ENCODE measurements at places on chromosomes 6 and 20. TPM values are rescaled to one million over a fixed set of nuclear protein-coding genes. Genes with fewer than 3 reads are reported as not detected.

DSP gene
- 179 TPM for total RNA-seq

NPBWR2 gene
- total RNA-seq, result not detected

LPA gene
- not detected for total RNA-seq

ABHD16B gene
- not detected for total RNA-seq

MMP24 gene
- total RNA-seq, result 0.85 TPM

GRCh38 chr6:116405138-116405537 lies 34.4 kb downstream of the DSE start:
- DNase-seq, result no peak

GRCh38 chr20:45189861-45190260 lies 15.2 kb downstream of the PI3 start:
- no peak for DNase-seq

GRCh38 chr6:68654134-68654533 lies 19.1 kb downstream of the ADGRB3 start:
- DNase-seq, result no peak

GRCh38 chr20:61594198-61594597 lies 342.1 kb downstream of the CDH4 start:
- DNase-seq, result no peak

DNA sequence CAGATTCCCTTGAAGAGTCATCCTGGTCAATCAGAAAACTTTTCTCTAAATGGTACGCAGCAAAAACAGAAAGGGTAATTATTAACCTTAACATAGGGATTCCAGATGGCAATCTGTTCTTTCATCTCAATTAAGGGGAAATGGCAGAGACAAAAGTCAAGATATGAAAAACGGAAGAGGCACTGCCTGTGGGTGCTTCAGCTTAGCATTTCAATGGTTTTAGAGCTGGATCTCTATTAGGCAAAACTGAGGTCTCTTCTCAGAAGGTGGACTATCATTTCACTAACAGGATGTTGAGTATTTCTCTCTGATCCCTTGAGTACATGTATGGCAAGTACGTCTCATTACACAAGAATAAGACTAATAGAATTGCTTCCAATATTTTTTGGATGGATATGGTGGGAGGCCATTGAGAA lies 296.9 kb downstream of the HIVEP2 start:
- DNase-seq, result no peak

GRCh38 chr6:44702292-44702691 lies 314.8 kb downstream of the CDC5L start:
- DNase-seq, result no peak

DNA sequence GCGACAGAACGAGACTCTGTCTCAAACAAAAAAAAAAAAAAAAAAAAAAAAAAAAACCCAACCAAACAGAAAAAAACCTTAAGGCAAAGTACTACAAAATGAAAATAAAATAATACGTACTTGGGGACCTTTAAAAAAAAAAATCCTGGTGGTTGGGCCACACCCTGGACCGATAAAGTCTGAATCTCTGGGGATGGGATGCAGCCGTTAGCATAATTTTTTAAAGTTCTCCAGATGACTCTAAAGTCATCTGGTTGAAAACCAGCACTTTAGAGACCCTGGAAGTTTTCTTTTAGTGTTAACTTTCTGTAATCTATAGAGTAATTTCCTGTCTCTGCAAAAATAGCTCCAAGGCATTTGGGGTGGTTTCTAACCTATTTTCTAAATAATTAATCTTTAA lies 142.9 kb upstream of the SALL4 start:
- DNase-seq, result no peak

DNA sequence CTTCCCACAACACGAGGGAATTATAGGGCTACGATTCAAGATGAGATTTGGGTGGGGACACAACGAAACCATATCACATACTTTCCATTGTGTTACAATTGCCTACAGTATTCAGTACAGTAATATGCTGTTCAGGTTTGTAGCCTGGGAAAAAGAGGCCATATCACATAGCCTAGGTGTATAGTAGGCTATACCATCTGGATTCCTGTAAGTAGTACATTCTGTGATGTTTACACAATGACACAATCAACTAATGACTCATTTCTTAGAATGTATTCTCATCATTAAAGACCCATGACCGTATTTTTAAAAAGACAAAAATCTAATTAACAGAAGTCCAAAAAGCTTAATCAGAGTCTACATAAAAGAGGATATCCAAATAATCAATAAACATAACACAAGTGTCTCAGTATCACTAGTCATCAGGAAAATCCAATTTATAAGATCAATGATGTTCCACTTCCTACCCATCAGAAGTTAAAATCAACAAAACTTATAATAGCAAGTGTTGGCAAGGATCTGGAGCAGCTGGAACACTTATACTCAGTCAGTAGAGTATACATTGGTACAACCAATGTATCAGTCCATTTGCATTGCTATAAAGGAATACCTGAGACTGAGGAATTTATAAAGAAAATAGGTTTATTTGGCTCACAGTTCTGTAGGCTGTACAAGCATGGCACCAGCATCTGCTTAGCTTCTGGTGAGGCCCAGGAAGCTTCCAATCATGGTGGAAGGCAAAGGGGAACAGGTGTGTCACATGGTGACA lies 215.9 kb downstream of the CLVS2 start:
- DNase-seq, result no peak

DNA sequence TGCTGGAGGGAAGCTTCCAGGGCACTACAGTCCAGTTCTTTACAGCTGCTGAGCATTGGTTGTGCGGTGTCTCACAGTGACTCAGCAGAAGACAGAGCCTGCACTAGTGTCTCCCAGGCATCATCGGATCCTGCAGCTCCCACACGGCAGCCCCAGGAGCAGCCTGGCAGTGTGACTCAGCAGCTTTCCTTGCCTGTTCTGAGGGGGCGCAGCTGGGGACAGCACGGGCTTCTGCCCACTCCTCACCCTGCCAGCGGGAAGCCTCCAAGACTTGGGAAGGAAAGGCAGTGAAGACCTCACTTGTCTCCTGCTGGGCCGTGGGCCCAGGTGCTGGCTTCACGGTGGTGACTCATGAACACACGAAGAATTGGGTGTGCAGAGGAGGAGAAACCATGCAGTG lies 165.4 kb downstream of the SYNDIG1 start:
- peak; percentile 44 for DNase-seq

- DNase-seq, result no peak
Measured at GRCh38 chr6:1313767-1314503, 2.0 kb downstream of the FOXQ1 start.

DNA sequence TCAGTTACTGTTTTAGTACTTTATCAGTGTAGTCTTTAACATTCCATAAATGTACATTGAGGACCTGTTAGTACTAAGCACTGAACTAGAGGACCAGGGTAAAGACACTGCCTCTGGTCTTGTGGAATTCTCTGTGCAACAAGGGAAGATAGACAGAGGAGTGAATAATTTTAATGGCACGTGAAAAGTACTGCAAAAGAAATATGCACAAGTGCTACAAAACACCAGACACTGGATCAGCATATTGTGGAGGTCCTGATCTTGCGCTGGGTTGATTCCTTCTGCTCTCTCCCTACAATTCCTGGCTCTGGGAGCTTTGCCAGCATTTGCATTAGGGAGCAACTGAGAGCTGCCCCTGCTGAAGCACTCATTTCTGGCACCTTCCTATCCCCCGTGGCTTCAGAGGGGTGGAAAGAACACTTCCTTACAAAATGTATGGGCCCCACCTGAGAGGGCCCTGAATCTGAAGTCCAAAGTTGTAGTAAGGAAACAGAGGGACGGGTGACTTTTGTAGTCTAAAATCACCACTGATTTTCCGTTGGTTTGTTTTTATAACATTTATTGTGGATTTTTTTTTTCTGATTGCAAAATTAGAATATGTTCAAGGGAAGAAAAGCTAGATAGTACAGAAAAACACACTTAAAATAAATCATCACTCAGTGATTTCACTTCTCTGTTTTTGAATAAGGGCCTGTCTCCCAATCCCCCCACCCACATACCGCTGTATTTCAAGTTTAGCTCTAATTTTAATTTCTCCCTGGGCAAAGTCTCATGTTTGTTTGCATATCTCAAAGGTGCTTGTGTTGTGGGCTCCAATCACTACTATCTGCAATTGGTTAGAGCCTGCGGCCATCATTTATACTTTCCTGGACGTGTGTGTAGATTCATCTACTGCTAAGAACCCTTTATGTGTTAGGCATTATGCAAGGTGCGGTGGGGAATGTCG lies 4.9 kb downstream of the PKIG start:
- no peak for DNase-seq

- DNase-seq, result no peak
Measured at GRCh38 chr20:11905460-11906179, 12.1 kb upstream of the BTBD3 start.

DNA sequence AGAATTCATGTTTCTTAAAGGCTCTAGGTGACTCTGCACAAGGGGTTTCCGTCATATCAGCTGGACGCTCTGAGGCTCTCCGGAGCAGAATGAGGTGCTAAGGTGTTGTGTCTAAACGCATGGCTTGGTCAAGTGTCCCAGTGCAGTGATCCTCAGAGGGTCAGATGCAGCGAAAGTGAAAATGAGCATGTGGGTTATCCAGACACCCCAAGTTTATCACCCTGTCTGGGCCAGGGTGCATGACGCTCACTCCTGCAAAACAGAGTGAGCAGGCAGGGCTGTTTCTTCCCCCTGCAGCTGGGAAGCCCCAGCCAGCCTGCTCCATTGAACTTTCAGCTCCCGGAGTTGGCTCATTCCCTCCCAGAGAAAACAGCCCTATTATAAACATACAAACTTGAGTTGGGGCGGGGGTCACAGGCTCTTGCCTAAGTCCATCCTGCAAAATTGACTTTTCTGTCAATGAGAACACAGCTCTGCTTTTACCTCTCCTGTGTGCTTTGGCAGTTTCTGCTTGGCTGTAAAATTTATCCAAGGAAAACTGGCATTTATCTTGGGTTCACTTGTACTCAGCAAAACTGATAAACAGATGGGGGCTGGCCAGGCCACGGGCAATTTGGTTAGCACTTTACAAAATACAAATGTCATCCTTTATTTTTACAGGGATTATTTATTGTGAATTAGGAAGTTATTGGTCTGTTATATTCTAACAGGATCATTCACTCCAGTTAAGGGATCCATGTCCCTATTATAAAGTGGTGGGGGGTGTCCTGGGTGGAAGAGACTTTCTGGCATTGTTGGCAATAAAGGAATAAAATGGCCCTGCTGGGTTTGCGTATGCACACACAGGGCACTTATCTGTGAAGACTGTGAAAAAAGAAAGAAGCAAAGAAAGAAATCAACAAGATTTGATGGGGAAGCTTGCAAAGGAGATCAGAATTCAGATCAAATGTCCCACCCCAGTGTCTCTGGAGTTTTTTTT lies 154.9 kb downstream of the FOXA2 start:
- DNase-seq, result no peak

DNA sequence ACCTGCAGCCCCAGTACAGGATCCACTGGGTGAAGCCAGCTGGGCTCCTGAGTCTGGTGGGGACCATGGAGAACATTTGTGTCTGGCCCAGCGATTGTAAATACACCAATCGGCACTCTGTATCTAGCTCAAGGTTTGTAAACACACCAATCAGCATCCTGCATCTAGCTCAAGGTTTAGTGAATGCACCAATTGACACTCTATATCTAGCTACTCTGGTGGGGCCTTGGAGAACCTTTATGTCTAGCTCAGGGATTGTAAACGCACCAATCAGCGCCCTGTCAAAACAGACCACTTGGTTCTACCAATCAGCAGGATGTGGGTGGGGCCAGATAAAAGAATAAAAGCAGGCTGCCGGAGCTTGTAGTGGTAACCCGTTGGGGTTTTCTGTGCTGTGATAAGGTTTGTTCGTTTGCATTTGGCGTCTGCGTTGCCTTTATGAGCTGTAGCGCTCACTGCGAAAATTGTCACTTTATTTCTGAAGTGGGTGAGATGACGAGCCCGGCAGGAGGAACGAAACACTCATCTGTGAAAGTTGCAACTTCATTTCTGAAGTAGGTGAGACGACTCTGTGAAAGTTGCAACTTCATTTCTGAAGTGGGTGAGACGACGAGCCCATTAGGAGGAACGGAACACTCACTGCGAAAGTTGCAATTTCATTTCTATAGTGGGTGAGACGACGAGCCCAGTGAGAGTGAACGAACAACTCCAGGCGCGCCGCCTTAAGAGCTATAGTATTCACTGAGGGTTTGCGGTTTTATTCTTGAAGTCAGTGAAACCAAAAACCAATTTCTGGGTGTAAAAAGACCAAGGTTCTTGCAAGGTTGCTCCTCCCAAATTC lies 31.1 kb downstream of the SERPINB6 start:
- no peak for DNase-seq

DNA sequence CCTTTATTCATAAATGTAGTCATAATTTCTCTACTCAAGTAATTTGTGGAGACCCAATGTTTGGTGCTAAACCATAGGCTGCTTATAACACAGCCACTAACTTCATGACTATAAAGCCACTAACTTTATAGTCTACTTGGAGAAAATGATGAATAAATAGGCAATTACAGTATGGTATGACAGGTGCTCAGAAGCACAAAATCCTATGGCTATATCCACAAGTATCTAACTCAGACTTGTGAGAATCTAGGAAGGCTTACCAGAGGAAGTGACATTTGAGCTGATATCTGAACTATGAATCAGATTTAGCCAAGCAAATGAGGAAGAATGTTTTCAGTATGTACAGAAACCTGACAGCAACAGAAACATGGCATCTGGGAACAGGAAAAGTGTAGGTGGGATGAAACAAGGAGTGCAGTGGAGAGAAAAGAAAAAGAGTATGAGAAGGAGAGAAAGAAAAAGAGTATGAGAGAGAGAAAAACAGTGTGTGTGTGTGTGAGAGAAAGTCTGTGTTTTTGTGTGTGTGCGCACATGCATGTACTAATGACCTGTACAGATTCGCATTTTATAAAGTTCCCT lies 59.9 kb downstream of the REV3L start:
- no peak for DNase-seq

Measured in left cardiac atrium (tissue), 4 donors.